Right atrium auricular region (tissue), 2 donors: ENCODE measurements at places on chromosomes 3 and 15. TPM values are rescaled to one million over a fixed set of nuclear protein-coding genes. Genes with fewer than 3 reads are reported as not detected.

DNA sequence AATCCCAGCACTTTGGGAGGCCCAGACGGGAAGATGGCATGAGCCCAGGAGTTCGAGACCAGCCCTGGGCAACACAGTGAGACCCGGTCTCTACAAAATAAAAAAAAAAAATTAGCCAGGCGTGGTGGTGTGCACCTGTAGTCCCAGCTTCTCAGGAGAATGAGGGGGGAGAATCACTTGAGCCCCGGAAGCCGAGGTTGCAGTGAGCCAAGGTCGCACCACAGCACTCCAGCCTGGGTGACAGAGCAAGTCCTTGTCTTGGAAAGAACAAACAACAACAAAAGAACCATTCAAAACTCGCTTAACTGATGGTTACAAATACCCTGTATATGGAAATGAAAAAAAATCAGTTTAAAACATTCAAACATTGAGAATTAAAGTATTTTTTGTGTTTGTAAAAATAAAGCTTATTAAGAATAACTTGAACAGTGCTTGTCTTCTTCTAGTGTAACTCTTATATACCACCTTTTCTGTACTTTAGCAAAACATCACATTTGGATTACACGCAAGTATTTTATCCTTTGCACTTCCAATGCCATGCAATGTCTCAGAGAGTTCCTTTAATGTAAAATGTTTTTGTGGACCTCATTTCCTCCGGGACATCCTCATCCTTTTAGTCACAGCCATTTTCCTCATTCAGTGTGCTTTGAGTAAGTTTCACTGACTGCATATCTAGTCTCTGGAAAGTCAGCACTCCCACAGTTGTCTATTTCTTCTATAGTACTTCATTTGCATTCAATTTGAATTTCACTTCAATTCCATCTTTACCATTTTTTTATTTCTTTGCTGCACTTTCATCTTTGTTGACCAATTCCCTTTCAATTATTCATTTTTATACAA is 113.0 kb upstream of the GOLGA8J start:
- no peak overlapping the region for H3K4me3 ChIP-seq
- peaks cover 4% of the 10 kb centered on the region for H3K4me1 ChIP-seq
- no peak for DNase-seq

ONECUT1 gene
- total RNA-seq, result not detected

GRCh38 chr3:26271848-26272247 is 350.7 kb upstream of the LRRC3B start:
- no peak for DNase-seq
- H3K4me3 ChIP-seq, result no peak overlapping the region
- H3K27ac ChIP-seq, result no peak overlapping the region

PLSCR5 gene
- total RNA-seq, result not detected

SEMA7A gene
- total RNA-seq, result 1.0 TPM

DNA sequence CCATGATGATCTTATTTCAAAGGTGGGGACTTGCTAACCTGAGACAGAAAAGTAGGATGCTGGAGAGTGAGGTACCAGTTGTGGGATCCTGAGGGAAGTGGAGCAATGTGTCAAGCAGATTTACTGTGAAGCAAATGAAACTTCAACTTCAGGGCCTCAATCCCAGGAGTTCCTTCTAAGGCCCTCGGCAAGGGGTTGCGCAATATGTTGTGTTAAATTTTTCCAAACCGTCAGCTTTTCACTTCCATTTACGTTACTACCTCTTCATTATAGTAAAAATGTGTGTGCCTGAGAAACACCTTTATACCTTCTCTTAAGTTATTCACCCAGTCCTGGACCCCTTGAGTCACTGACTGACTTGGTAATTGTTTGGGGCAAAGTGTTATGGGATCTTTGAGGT is 42.5 kb upstream of the KCNH8 start:
- no peaks in the 10 kb centered on the region for H3K27me3 ChIP-seq
- DNase-seq, result no peak
- H3K4me3 ChIP-seq, result no peak overlapping the region
- no peaks in the 10 kb centered on the region for H3K36me3 ChIP-seq
- H3K27ac ChIP-seq, result no peak overlapping the region

DNA sequence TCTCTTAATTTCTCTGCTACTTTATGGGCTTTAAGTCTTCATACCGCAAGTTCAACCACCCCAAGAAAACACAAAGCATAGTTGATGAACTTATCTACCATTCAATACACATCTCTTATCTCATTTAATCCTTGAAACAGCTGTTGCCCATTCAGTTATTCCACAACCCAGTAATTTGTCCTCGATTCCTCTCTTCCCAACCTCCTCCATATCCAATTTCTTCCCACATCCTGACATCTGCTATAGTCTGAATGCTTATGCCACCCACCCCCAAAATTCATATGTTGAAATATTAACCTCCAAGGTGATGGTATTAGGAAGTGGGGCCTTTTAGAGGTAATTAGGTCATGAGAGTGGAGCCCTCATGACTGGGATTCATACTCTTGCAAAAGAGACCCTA is 345.4 kb downstream of the ERC2 start:
- no peaks in the 10 kb centered on the region for H3K27me3 ChIP-seq
- no peak for DNase-seq
- no peak overlapping the region for H3K4me3 ChIP-seq
- no peak overlapping the region for H3K27ac ChIP-seq

SLC24A5 gene
- total RNA-seq, result not detected

CHDH gene
- total RNA-seq, result 2.2 TPM

DNA sequence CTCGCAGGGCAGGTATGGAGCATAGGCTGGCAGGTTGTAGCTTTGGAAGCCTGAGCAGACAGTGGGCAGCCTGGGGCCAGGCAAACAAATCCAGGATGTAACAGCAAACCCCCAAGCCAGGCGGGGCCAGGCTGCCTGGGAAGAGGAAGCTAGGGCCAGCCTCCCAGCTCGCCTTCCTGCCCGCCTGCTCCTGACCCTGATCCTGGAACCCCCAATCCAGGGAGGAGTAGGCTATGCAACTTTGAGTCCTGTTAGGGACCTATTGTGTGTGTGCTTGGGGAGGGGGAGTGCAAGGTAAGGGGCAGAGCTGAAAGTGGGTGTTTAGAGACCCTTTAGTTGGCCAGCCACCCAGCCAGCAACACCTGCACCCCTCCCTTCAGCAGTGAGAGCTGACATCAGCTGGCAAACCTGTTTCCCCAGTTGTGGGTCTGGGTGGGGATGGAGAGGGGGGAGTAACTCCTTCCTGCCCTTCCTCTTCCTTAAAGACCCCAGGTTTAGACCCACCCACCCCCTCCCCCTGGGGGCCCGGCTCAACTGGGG is 2.5 kb downstream of the NBEAL2 start:
- H3K36me3 ChIP-seq, result no peaks in the 10 kb centered on the region
- no peak for DNase-seq
- no peaks in the 10 kb centered on the region for H3K27me3 ChIP-seq
- H3K4me1 ChIP-seq, result peaks cover 43% of the 10 kb centered on the region
- H3K4me3 ChIP-seq, result peak overlapping the region; percentile 31
- no peak overlapping the region for H3K27ac ChIP-seq

DNA sequence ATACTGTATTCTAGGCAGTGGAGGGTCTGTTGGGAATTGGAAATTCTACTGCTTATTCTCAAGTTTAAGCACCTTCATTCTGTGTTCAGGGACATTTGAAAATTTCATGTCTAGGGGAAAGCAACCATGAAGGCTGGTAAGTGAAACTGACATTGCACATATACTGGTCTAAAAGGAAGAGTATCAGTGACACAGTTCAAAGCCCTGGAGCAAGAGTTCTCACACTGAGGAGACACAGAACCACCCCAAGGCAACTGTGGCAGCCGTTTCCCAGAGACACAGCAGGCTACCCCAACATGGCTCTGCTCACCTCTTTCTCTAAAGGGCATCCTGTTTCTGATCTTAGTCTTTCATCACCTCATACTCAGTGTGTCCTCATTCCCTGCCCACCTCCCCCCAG is 67.5 kb downstream of the KCNMB2 start:
- no peaks in the 10 kb centered on the region for H3K4me1 ChIP-seq
- H3K27ac ChIP-seq, result no peak overlapping the region
- no peak overlapping the region for H3K4me3 ChIP-seq

DNA sequence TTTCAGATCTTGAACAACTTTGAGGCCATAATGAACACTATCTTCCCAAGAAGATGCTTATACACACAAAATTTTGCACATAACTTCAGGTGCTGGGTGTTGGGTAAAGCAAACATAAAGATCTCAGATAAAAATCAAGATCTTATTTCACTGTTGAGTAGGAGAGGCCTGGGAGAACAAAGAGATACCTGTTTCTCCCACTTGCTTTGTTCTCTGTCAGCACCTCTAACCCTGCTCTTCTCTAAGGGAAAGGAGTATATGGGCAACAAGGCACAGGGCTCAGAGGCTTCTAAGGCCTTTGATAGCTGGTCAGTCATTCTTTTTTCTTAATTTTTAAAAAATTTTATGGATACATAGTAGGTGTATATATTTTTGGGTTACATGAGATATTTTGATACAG is 3.6 kb upstream of the GK5 start:
- no peak overlapping the region for H3K4me3 ChIP-seq
- H3K4me1 ChIP-seq, result peaks cover 8% of the 10 kb centered on the region
- no peaks in the 10 kb centered on the region for H3K36me3 ChIP-seq
- H3K27me3 ChIP-seq, result no peaks in the 10 kb centered on the region

LRRK1 gene
- total RNA-seq, result 1.9 TPM

SLC9C1 gene
- total RNA-seq, result 0.35 TPM

- no peaks in the 10 kb centered on the region for H3K36me3 ChIP-seq
- H3K4me1 ChIP-seq, result no peaks in the 10 kb centered on the region
- no peak overlapping the region for H3K27ac ChIP-seq
Measured at GRCh38 chr3:149095487-149095886, 9.2 kb upstream of the HLTF start.

GRCh38 chr3:39801216-39801615 is 8.2 kb upstream of the MYRIP start:
- H3K27me3 ChIP-seq, result no peaks in the 10 kb centered on the region
- H3K36me3 ChIP-seq, result no peaks in the 10 kb centered on the region
- H3K4me3 ChIP-seq, result no peak overlapping the region
- no peaks in the 10 kb centered on the region for H3K4me1 ChIP-seq
- no peak overlapping the region for H3K27ac ChIP-seq

GRCh38 chr3:155595371-155595770 is 149.5 kb downstream of the PLCH1 start:
- no peaks in the 10 kb centered on the region for H3K4me1 ChIP-seq
- no peak overlapping the region for H3K4me3 ChIP-seq
- no peaks in the 10 kb centered on the region for H3K27me3 ChIP-seq
- no peaks in the 10 kb centered on the region for H3K36me3 ChIP-seq
- no peak for DNase-seq
- H3K27ac ChIP-seq, result no peak overlapping the region

NEK11 gene
- 2.2 TPM for total RNA-seq

DNA sequence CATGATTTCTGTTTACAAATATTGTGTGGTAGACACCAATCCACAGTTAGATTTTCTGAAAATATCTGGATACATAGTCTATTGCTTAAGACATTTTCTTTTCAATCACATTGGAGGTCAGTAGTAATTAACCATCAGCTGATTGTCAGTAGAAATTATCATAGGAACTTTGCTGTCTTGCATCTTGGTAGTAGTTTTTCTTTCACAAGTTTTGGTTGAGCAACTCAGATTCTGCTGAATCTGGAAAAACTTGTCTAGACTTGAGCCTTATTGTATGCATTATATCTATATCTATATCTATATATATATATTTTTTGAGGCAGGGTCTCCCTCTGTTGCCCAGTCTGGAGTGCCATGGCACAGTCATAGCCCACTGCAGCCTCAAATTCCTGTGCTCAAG is 4.0 kb downstream of the RAB11A start:
- no peaks in the 10 kb centered on the region for H3K27me3 ChIP-seq
- H3K4me3 ChIP-seq, result no peak overlapping the region
- no peaks in the 10 kb centered on the region for H3K4me1 ChIP-seq
- no peak for DNase-seq
- no peak overlapping the region for H3K27ac ChIP-seq

CIAO2A gene
- total RNA-seq, result 73.7 TPM

ARNT2 gene
- 4.8 TPM for total RNA-seq

RBP2 gene
- total RNA-seq, result not detected

DNA sequence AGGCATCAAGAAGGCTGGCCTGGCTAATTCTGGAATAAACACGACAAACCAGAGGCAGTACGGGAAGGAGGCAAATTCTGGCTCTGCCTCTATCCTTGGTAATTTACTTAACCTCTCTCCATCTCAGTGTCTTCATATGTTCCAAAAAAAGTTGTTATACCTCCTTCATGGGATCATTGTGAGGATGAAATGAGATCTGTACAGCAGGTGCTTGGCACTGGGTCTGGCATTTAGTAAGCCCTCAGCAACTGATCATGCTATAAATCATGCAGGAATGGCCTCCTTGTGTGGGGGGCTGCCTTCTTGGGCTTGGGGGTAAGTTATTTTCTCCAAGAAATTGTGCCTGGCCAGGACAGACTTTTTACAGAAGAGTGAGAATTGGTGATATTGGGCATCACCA is 38.3 kb upstream of the TRA2B start:
- DNase-seq, result no peak
- no peak overlapping the region for H3K27ac ChIP-seq
- H3K36me3 ChIP-seq, result no peaks in the 10 kb centered on the region
- H3K4me1 ChIP-seq, result no peaks in the 10 kb centered on the region
- no peaks in the 10 kb centered on the region for H3K27me3 ChIP-seq
- H3K4me3 ChIP-seq, result no peak overlapping the region

DNA sequence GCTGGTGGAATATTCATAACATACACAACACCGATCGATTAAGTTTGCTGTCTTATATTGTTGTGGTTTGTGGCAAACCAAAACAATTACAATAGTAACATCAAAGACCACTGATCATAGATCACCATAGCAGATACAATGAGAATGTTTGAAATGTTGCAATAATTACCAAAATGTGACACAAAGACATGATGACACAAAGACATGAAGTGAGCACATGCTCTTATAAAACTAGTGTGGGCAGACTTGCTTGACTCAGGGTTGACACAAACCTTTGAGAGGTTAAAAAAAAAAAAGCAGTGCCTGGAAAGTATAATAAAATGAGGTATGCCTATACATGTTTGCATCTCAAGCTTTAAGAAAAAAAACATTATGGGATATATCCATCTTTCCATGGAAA is 130.3 kb downstream of the NR1I2 start:
- DNase-seq, result no peak
- H3K36me3 ChIP-seq, result peaks cover 7% of the 10 kb centered on the region
- H3K4me1 ChIP-seq, result no peaks in the 10 kb centered on the region
- no peaks in the 10 kb centered on the region for H3K27me3 ChIP-seq
- H3K4me3 ChIP-seq, result no peak overlapping the region

DNA sequence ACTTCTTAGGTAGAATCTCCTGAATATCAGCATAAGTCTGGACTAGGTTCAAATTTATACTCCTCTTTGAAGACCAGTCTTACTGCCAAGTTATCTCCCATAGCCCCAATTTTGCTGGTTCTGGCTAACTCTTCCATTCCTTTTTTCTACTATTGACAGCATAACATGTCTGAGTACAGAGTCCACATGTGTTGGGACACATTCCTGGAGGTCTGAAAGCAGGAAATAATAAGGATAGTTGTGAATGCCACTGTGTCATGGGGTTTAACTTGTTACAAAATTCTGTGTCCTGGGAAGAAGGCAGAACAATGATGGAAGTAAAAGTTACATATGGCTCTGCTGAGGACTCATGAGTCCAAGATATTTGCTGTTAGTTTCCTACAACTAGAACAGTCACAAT is 57.4 kb upstream of the ZBTB20 start:
- H3K4me1 ChIP-seq, result no peaks in the 10 kb centered on the region
- H3K36me3 ChIP-seq, result no peaks in the 10 kb centered on the region
- no peaks in the 10 kb centered on the region for H3K27me3 ChIP-seq
- no peak for DNase-seq
- no peak overlapping the region for H3K27ac ChIP-seq
- H3K4me3 ChIP-seq, result no peak overlapping the region

SGO1 gene
- not detected for total RNA-seq

GRCh38 chr3:185200639-185201038 is 47.8 kb upstream of the C3orf70 start:
- DNase-seq, result no peak
- no peak overlapping the region for H3K27ac ChIP-seq
- H3K36me3 ChIP-seq, result no peaks in the 10 kb centered on the region
- no peak overlapping the region for H3K4me3 ChIP-seq
- no peaks in the 10 kb centered on the region for H3K4me1 ChIP-seq
- H3K27me3 ChIP-seq, result no peaks in the 10 kb centered on the region
